Camera-type eye (tissue), 1 donor: ENCODE measurements at places on chromosomes 4 and X. TPM values are rescaled to one million over a fixed set of nuclear protein-coding genes. Genes with fewer than 3 reads are reported as not detected.

Gene OPN1MW2
- not detected for total RNA-seq

Gene ABRAXAS1
- 19.8 TPM for total RNA-seq

Gene S100P
- 0.27 TPM for total RNA-seq

Gene NWD2
- 9.1 TPM for total RNA-seq

Gene ENPEP
- 19.0 TPM for total RNA-seq

Gene FHDC1
- 9.0 TPM for total RNA-seq

Gene XAGE2
- not detected for total RNA-seq

Gene CSAG3
- not detected for total RNA-seq

Gene FNIP2
- 61.4 TPM for total RNA-seq

Gene ARHGAP24
- 52.7 TPM for total RNA-seq

Gene ARMCX2
- 87.9 TPM for total RNA-seq

Gene MTM1
- total RNA-seq = 19.0 TPM

Gene JADE3
- 14.0 TPM for total RNA-seq

Gene SERPINA7
- not detected for total RNA-seq

Gene RHOXF2B
- total RNA-seq = not detected

Gene PASD1
- not detected for total RNA-seq

Gene NHS
- 17.2 TPM for total RNA-seq

Gene KLB
- total RNA-seq = 0.11 TPM

Gene CENPVL2
- 0.71 TPM for total RNA-seq
